ENCODE measurements at places on chromosomes 11 and 22.

GRCh38 chr11:17972987-17973386 is 39.9 kb downstream of the SERGEF start:
- no peak for DNase-seq

DNA sequence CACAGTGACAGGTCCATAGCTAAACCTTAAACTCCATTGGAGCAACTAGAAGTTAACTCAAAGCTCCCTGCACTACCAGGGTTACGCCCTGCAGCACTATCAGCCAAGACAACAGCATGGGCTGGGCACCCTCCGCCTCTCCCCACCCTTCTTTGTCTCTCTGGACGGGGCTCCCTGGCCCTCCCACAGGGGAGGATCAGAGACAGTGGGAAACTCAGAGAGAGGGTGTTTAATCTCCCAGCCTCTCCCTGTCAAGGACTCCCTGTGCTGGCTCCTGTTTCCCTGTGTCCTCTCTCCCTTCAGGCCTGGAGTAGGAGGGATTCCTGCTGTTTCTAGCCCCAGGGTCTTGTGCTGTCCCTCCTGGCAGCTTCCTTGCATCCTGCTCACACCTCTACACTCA is 56.9 kb upstream of the CSNK2A3 start:
- no peak for DNase-seq

DNA sequence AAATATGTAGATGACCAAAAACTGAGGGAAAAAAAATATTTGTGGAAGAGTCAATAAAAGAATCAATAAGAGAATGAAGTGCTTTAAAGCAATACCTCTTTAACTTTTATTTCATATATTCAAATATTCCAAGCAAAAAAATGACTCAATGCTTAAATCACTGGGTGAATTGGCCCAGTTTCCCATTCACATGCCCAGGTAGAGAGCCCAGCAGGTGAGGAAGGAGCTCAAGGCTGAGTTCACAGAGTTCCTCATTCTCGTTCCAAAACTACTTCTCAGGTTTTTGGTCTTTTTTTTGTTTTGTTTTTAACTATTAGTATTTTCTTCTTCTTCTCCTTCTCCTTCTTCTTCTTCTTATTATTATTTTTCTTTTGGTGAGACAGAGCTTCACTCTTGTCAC is 30.2 kb downstream of the SLC1A2 start:
- no peak for DNase-seq

DNA sequence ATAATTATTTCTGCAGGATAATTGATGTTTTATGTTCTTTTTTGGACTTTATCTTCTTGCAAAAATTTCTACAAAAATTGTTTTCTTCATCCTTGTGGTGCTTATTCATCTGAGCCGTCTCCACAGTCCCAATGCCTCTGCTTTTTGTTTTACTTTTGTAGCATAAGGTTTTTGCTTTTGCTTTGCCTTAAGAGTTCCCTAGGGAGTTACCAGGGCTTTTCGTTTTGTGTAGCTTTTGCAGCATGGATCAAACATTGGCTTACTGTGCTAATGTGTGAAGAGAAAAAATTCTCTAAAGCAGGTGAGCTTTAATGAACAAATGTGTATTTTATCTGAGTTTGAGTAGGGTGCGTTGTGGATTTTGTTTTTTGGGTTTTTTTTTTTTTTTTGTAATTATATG is 11.8 kb downstream of the XBP1 start:
- no peak for DNase-seq

GRCh38 chr11:133922078-133922870 is 34.5 kb downstream of the IGSF9B start:
- no peak for DNase-seq

- no peak for DNase-seq
These were observed 45.3 kb downstream of the SGSM3 start for GRCh38 chr22:40415531-40416266.

DNA sequence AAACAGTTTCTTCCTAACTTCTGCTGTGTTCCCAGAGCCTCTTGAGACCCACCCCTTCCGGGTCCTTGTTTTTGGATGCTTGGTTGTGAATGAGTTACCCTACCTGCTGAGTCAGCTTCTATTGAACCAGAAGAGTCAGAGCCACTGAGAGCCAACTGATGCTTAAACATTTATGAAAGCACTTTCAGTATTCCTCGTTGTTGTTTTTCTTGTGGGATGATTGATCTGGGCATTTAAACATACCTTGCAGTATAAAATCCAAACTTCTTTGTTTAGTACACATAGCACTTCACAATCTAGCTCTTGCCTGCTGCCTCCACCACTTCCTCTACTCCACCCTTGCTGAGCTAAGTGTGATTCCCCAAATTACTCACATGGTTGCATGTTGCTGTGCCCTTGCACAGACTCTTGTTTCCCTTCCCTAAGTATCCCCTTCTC is 5.5 kb downstream of the PRSS23 start:
- no peak for DNase-seq

DNA sequence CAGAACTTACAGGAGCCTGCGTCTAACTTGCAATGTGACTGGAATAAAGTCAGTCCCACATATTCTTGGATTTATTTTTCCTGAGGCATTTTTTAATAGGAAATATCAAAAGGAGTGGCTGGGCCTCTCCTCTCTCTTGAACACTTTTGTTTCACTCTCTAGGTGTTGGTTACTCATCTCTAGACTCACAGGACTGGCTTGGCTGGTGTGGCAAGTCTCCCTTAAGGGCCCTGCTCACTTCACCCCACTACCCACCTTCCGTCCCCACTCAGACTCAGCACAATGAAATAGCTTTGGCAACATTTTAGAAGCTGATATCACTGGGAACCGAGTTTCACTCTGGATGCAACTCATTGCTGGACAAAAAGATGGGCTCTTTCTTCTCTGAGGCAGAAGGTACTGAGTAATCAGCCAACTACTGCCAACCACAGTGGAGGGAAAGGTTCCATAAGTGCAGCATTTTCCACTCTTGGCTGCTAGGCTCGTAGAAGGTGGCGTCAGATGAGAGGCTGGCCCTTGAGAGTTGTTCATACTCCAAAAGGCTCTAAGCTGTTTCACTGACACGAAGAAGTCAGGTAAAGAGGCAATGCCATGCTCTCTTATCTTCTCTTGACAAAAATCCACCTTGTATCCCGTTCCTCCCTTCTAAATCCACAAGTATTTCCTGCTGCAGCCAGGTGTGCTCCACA is 390.6 kb downstream of the SOX6 start:
- no peak for DNase-seq

GRCh38 chr11:122751292-122752070 is 86.8 kb upstream of the CRTAM start:
- no peak for DNase-seq

GRCh38 chr22:32926600-32926999 is 125.1 kb downstream of the TIMP3 start:
- DNase-seq: no peak

GRCh38 chr11:6671991-6672390 is 11.1 kb downstream of the MRPL17 start:
- DNase-seq: no peak

- DNase-seq: no peak
These were observed 64.4 kb upstream of the FGF3 start for GRCh38 chr11:69883292-69884255.

DNA sequence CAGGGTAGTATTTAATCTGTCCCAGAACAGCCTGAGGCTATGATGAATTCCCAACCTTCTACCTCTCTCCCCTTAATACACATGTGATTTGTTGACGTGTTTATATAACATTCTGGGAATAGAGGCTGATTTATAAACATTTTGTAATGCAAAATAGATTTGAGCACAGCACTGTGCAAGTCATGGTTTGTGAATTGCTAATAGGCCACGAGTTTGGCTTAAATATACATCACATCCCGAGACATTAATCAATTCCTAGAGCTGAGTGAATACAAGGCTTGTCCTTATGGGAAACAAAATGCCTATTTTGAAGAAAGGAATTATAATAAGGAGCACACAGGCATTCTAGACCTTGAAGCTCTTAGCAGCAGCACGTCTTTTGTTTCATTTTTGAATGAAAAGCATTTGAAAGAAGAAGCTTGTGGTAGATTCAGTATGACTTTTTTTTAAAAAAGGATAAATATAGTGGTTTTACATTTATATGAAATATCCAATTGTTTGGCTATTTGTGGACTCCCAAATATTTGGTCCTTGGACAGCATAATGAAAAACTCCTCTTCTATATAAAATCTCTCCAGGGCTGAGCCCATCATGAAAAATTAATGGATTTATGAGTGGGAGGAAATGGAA is 116.4 kb downstream of the SLC17A6 start:
- no peak for DNase-seq

DNA sequence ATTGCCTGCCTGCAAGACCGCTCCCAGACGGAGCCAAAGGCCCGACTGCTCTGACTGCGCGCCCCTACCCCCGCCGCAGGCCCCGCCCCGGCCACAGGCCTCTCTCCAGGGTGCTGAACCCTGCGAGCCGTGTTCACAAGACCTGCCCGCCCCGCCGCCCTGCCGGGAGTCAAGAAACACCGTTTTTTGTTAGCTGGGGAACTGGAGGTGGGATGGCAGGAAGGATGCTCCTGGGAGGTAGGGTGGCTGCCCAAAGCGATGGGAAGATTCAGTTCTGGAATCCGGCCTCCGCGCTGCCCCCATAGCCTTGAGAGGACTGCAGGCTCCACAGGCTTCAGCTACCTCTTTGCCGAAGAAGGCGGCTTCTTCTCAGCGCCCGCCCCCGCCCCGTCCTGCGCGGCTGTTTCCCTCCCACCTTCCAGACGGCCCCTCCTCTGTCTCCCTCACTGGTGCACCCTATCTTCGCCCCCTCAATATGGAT is 2.7 kb upstream of the PDE2A start:
- DNase-seq: peak; percentile 37

GRCh38 chr11:121437018-121437685 is 15.0 kb upstream of the SORL1 start:
- DNase-seq: no peak

GRCh38 chr11:35218956-35219355 is 80.0 kb downstream of the CD44 start:
- no peak for DNase-seq

DNA sequence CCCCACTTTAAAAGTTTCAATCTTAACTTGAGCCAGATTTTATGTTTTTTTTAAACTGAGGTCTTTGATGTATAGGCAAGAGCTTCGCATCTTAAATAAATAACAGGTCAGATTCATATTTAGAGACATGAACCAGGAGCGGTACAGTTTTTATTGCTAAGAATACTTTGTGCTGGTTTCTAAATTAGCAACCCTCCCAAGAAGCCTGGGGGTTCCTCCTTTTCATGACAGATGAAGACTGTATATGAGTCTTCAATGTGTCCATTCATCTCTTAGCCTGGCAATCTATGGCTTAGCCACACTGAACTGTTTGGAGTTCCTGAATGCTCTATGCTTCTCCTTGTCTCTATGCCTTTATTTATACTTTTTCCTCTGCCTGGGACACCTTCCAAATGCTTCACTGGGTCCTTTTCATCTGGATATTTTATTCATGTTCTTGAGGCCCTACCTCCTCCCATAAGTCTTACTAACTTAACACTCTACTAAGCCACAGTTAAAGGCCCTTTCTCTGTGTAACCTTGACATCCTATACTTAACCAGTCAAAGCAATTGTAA is 338.6 kb downstream of the INSC start:
- DNase-seq: no peak

GRCh38 chr22:31893460-31893859 is 50.9 kb upstream of the YWHAH start:
- no peak for DNase-seq

GRCh38 chr11:93032580-93032979 is 63.1 kb downstream of the MTNR1B start:
- DNase-seq: no peak

DNA sequence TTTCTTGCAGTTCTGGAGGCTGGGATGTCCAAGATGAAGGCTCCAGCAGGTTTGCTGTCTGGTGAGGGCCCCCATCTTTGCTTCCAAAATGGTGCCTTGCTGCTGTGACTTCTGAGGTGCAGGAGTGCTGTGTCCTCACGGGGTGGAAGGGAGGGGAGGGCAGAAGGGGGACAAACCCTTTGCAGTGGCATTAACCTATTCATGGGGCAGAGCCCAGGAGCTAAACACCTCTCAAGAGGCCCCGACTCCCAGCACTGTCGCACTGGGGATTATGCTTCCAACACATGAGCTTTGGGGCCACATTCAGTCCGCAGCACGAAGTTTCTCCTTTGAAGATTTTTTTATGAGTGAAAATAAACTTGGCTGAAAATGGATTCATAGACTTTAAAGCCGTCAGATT is 25.5 kb upstream of the OSBPL5 start:
- DNase-seq: no peak

DNA sequence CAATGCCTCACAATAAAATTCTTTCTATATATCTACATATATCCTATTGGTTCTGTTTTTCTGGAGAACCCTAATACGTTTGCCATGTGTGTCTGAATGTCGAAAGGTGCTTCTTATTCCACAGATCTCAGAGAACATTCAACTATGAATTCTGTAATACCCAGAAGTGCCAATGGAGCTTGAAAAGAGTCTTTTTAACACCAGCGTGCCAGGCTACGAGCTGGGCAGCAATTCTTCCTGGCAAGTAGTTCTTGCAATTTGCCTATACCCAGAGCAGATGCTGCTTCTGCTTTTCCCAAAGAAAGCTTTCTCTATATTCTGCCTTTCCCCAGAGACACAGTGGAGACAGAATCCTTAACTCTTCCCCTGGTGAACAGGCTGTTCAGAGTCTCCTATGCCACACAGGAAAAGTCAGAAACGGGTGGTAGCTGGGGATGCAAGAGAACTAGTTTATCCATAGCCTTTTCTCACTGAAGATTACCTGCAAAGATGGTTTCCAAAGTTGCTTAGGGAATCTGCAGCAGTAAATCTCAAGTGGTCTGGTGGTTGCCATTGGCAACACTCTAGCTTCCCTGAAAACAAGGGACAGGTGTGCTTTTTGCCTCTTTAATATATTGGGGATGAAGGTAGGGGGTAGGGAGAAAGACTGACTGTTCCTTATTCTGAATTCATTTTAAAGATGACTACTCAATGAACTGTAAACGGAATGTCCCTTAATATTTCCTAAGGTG is 16.8 kb upstream of the PAFAH1B2 start:
- no peak for DNase-seq

DNA sequence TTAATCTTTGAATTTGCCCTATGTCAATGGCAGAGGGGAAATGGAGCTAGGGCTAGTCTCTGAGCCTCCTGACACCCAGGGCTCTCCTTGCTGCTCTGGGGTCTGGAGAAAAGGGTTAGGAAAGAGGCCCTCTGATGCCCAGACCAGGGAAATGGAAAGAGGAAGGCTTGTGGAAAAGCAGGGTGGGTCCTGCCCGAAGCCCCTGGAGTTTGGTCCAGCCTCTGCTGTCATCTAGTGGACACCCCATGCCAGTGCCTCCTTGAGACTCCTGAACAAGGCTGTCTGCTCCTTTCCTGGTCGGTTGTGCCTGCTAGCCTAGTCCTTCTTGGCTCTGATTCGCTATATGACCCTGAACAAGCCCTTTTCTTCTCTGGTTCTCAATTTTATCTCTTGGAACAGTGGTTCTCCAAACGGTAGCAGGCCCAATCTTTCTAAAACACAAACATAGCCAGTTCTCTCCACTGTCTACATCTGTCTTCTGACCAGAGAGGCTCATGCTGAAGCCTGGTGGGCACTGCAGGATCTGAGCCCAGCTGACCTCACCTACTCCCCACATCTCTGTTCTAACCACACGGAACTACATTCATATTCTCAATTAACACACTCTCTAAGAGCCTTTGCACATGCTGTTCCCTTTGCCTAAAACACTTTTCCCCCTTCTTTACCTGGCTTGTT is 8.8 kb upstream of the PLA2G3 start:
- DNase-seq: no peak

GRCh38 chr11:22670830-22671229 is 4.4 kb downstream of the GAS2 start:
- no peak for DNase-seq
